ENCODE measurements at places on chromosomes 2 and 18.

- no peak for DNase-seq
Observed at GRCh38 chr18:31549416-31549815, 42.3 kb upstream of the TTR start.

- peak; percentile 23 for DNase-seq
Observed at GRCh38 chr2:54639609-54640008, 83.9 kb upstream of the EML6 start.

- peak; percentile 26 for DNase-seq
Observed at GRCh38 chr2:195121341-195121740, 535.7 kb upstream of the SLC39A10 start.

DNA sequence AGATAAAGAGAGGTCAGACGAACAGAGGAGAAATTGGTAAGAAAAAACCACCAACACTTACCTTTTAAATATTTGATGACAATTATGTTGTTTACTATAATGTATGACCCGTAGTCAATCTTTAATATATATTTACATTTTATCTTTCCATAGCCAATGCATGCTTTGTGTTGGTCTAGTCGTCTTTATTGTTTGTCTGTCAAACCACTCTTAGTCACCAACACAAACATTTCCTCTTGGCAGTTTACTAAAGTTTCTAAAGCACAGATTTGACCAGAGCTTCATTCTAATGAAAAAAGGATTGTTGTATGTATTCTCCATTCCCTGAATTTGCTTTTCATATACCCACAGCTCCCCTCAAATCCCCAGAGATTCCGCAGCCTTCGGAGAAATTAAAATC lies 784.7 kb upstream of the PIK3C3 start:
- DNase-seq, result no peak

All from NCI-H1417 (cell line).